ENCODE measurements at places on chromosomes 11 and 22.

GRCh38 chr11:134789104-134789503 lies 377.1 kb upstream of the B3GAT1 start:
- DNase-seq = no peak

GRCh38 chr11:12303421-12304149 lies 73.8 kb upstream of the PARVA start:
- no peak for DNase-seq

- peak; percentile 24 for DNase-seq
These were observed 10.1 kb downstream of the RAG1 start for GRCh38 chr11:36577859-36578258.

- DNase-seq = peak; percentile 57
These were observed 12.2 kb downstream of the MRGPRF start for GRCh38 chr11:69000831-69001242.

DNA sequence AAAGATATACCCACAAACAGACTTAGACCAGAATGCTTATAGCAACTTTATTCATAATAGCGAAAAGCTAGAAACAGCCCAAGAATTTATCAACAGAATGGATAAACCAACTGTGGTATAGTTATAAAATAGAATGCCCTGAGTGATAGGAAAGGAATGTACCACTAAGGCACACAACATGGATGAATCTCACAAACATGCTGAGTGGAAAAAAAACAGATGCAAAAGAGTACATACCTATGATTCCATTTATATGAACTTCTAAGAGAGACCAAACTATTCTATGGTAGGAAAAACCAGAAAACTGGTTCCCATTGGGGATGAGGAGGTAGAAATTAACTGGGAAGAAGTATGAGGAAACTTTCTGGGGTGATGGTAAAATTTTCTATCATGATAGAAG lies 40.4 kb upstream of the GRIK4 start:
- DNase-seq = peak; percentile 70

DNA sequence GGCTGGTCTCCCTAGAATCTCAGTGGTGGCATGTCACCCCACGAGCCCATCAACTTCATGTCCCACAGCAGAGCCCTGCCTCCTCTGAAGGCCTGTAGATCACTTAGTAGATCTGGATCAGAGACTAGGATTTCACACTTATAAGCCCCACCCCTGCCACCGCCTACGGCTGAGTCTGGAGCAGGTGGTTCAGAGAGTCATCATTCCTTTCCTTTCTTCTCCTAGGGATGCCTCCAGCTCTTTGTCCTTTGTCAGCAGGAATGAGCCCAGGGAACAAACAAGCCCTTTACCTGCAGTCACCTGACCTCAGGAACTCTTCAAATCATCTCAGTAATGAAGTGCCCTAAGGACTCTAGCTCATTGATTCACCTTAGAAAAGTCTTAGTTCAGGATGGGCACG lies 37.8 kb downstream of the SCGB1A1 start:
- no peak for DNase-seq

DNA sequence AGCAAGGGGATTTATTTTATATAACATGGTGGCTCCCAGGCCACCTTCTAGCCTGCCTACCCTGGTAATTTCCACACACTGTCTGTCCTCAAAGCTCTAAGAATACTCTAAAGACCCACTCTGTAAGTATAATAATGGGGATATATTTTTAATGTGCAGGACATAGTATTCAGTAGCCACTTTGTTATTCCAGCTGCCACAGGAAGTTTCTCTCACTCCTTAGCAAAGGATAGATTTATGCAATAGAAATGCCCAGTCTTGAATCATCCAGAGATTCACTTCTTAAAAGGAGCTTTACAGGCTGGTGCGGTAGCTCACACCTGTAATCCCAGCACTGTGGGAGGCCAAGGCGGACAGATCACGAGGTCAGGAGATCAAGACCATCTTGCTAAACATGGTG lies 68.4 kb upstream of the LDLRAD3 start:
- no peak for DNase-seq

DNA sequence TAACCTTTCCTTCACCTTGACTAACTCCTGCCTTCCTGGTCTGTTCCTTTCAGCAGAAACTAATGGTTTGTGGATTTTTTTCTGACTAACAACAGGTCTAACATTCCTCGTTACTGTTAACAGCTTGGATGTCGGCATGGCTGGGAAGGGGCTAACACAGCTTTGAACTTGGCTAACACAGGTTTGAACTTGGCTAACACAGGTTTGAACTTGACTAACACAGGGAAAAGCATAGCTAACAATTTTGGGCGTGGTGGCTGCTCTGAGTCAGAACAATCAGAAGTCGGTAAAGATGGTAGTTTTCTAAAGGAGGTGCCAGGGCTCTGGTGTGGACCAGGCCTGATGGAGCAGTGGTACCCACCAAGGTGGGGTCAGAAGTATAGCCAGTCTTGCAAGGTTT lies 16.1 kb downstream of the MIAT start:
- no peak for DNase-seq

DNA sequence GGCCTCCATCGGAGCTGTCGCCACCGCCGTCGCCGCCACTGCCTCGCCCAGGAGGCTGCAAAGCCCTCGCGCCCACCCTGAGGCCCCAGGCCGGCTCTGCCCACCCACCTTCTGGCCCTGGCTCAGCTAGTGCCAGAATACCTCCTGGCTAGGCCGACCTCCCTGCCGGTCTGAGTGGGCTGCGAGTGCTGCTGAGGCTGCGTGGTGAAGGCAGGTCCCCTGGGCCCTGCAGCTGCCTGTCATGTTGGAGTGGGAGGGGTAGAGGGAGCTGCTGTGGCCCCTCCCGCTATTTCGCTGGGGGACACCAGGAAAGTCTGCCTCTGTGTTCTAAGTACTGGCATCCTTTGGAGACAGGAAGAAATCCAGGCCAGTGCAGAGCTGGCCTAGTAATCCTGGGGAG lies 34.2 kb downstream of the LRRC10B start:
- no peak for DNase-seq

DNA sequence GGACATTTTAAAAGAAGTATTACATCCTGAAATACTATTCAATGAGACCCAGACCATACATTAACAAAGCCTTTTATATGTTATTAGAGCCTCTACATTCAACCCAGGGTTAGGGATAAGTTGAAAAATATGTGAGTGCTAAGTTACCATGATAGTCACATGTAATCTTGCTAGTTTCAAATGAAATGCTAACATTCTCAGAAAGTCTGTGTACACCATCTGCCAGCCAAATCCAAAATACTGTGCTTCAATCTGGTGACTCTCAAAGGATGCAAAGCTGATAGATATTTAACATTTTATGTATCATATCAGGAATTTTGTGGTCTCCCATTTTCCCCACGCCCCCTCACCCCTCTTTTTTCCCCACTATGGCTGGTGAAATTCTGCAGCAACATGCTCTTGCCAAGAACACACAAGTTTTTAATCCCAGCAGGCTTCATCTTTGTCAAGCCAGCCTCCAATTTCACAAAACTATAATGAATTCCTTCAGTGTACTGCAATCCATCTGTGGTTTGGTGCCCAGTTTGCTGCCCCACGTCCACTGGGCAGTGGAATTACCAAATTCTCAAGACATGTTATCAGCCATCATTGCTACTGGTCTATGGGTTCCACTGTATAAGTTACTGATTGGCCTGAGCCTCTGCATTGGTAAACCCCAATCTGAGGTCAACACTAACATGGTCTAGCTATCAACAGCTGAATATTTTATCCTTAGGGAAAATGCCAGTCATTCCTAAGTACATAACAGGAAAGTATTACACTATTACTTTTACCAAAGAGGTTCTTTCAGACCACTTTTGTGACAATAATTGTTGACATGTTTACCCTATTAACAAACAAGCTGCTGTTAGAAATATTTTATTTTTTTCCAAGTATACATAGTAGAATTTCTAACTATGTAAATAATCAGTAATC lies 1.5 kb upstream of the PICALM start:
- no peak for DNase-seq

DNA sequence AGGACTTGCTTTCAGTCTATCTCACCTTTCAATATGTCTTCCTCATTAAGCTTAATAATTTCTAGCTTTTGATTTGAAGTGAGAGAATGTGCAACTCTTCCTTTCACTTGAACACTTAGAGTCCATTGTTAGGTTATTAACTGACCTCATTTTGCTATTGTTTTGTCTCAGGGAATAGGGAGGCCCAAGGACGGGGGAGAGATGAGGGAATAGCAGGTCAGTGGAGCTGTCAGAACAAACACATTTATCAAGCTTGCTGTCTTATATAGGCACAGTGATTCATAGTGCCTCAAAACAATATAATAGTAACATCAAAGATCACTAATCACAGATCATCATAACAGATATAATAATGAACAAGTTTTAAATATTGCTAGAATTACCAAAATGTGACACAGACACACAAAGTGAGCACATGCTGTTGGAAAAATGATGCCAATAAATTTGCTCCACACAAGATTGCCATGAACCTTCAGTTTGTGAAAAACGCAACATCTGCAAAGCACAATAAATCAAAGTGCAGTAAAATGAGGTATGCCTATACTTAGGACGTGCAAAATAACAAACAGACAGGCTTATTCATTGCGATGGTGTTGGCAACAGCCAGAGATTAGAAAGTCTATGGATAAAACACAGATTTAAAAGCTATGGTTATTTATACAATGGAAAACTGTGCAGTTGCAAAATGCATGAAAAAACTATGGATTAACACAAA lies 106.3 kb upstream of the TEAD1 start:
- DNase-seq = no peak

- no peak for DNase-seq
These were observed 30.7 kb downstream of the SLC22A25 start for GRCh38 chr11:63212742-63213141.

- no peak for DNase-seq
These were observed 12.5 kb upstream of the C1QTNF4 start for GRCh38 chr11:47606731-47607130.

- no peak for DNase-seq
These were observed 149.8 kb downstream of the OR4C45 start for GRCh38 chr11:50182486-50182885.

GRCh38 chr22:34914846-34915245 lies 151.1 kb upstream of the ISX start:
- DNase-seq = no peak

DNA sequence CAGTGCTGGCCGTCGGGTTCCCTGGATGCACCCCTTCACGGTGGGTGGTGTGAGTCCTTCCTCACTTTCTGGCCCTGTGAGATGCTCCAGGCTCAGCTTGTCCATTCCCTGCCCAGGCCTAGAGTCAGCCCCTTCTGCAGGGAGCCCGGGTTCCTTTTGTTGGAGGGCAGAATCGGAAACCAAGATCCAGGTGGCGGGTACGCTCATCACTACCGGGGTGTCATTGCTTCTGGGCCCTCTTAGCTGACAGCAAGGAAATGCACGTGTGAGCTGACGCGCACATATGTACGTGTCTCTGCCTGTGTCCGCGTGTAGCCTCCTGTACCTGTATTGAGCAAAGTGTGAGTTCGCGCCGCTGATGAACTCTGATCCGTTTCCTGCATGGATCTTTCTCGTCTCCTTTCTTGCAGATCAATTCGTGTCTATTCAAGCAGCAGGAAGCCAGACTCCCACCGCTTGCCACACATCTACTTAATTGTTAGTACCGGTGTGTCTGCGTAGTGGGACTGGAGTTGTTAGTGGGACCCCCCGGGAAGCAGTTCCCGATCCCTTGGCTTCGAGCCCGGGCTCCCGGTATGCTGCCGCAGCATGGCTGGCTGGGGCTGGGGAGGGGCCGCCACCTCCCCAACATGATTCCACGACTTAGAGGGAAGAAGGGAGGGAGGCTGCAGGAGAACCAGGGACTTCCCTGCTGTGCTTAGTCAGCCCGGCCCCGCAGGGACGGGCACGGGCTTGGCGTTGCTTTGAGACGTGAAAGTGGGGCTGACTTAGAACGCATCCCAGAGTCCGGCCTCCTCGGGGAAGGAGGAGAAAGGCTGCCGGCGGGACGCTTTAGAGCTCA lies 35.9 kb upstream of the GRAMD4 start:
- no peak for DNase-seq

GRCh38 chr11:116970485-116971292 lies 127.5 kb downstream of the SIK3 start:
- DNase-seq = no peak

- DNase-seq = no peak
These were observed 76.7 kb downstream of the SVIP start for GRCh38 chr11:22752908-22753310.

DNA sequence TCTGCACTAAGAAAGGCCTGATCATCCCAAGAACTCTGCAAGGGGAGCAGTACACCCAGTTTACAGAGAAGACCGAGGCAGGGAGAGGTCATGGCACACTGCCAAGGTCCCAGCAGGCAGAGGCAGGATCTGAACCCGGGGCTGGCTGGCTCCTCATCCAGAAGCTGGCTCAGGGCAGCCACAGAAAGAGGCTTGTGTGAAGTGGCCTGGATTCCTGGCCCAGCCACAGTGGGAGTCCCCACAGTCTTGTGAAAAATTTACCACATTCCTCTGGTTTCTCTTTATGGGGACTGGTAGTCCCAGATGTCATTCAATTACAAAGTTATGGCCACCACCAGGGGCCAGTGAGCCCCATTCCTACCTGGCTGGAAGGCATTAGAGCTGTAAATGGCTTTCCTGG lies 440.5 kb downstream of the MIAT start:
- DNase-seq = no peak

GRCh38 chr11:113363406-113363805 lies 24.2 kb upstream of the ANKK1 start:
- no peak for DNase-seq

DNA sequence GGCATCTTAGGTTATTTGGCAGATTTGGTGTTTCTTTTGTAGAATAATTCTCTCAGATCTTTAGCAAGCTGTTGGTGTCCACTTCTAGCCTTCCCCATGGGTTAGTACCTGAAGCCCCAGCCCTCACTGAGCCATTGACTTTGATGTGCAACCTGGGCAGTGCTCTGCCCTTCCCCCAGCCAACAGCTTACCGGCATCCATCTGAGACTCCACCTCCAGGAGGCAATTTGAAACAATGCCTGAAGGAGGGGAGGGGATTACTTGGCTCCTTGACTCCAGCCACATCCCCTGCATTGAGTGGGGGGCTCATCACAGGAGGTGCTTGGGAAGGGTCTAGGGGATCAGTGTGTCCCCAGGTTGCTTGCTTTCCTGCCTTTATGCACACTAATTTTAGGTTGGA lies 114.8 kb downstream of the TRIM29 start:
- DNase-seq = no peak

GRCh38 chr22:36156515-36157419 lies 3.8 kb downstream of the APOL3 start:
- peak; percentile 45 for DNase-seq

GRCh38 chr11:112719736-112720525 lies 241.3 kb upstream of the NCAM1 start:
- DNase-seq = no peak

DNA sequence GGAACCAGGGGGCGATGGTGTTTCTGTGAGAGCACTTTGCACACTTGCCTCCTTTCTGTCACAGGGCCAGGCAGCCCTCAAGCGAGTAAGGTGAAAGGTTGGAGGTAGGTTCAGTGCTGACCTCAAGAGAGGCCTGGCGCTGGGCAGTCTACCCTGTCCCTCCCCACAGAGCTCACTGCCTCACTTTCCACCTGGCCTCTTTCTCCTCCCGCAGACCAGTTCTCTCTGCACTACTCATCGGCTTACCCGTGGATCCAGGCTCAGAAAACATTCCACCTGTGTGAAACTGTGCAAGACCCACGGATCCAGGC lies 16.8 kb downstream of the APOL5 start:
- no peak for DNase-seq

- no peak for DNase-seq
These were observed 2.3 kb downstream of the PICALM start for GRCh38 chr11:86066657-86067008.

GRCh38 chr11:67391304-67392182 lies at the start of gene RAD9A:
RAD9A (plus strand) TSS chr11:67391986; CDS start chr11:67392045, 59 bp downstream.
- DNase-seq = no peak

- DNase-seq = no peak
These were observed 121.8 kb upstream of the C11orf87 start for GRCh38 chr11:109300211-109300610.

- DNase-seq = no peak
These were observed 1.1 kb downstream of the MYO18B start for GRCh38 chr22:25742918-25743708.
